GF-D8 (cell line): ENCODE measurements at places on chromosomes 13 and 19.

GRCh38 chr19:4414144-4414799 is 11.8 kb downstream of the CHAF1A start:
- no peak for DNase-seq

GRCh38 chr13:44365008-44365407 is 8.6 kb upstream of the SERP2 start:
- DNase-seq: no peak

GRCh38 chr19:51124729-51125128 is at the start of gene SIGLEC9:
Gene SIGLEC9, plus strand, starts transcription at chr19:51124906. Its CDS starts 69 bp downstream, at chr19:51124975.
- DNase-seq: no peak

- peak; percentile 23 for DNase-seq
Observed at GRCh38 chr19:9586764-9587163, 2.5 kb upstream of the ZNF121 start.

DNA sequence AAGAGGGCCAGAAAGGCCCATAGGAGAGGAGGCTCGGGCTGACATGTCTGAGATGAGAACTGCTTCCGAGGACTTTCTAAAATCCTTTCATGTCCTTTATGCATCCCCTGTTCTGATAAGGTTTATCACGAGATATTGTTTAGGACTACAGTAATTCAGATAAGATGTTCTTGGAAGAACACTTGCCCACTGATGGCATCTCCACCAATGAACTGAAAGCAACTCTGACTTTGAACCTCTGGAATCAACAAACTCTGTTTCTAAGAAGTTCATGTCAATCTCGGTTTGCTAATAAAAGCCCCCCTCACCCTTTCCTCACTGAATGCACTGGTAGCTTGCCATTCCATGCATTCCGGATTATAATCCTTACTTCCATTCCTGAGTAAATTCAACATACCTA is 90.9 kb downstream of the FGF9 start:
- no peak for DNase-seq

DNA sequence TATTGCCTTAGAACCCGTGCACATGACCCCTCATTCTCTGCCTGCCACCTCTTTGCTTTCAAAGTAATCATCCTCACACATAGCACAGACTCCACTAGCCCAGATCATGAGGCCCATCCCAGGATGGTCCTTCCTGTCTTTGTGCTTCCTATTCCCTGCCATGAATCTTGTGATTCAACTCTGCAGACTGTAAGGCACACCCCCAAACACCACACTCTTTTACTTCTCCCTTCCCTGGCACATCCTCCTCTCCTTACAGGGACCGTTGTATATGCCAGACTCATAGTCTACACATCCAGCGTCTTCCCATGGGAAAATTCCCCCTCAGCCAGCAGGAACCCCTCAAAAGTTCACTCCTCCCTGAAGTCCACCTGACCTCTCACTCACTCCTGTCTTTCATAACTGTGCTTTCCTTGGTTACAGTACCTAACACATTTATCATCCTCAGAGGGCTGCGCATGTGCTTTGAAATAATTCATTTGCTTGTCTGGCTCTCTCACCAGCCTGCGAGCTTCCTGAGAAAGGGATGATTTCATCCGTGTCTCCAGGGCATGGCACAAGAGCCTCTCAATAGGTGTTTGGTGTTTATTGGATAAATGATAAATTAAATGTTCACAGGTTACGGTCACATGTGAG is 26.8 kb upstream of the LRCH1 start:
- DNase-seq: no peak

DNA sequence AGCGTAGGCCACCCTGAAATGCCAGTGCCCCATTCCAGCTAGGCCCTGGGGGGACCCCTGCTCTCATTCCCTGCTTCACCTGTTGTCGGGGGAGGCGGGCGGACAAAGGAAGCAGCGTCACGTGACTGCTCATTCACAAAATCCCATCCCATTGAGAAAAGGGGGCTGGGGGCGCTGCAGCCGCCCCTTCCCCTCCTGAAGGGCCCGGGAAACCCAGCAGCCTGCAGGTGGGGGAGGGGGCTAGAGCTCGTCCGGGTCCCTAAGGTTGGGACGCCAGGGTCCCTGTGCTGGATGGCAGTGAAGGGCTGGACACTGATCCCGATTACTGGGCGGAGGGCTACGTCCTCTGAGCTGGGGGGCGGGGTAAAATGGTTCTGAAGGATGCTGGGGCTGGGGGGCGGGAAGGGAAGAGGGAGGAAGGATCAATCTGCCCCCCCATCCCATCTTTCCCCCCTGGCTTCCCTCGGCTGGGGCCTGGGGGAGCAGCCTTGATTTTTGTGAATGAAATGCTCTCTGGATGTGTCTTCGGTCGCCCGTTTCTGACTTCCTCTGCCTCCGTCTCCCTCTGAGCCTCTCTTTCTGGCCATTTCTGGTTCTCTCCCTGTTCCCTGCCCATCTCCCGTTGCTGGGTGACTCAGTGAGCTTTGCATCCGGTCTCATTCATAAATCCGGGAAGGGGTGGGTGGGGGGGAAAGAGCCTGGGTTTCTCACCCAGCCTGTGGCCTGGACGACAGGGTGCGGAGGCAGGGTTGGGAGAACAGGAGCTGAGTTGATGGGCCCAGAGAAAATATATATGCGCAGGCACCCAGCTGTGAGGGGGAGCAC is 816 bp downstream of the SPRED3 start:
- no peak for DNase-seq

DNA sequence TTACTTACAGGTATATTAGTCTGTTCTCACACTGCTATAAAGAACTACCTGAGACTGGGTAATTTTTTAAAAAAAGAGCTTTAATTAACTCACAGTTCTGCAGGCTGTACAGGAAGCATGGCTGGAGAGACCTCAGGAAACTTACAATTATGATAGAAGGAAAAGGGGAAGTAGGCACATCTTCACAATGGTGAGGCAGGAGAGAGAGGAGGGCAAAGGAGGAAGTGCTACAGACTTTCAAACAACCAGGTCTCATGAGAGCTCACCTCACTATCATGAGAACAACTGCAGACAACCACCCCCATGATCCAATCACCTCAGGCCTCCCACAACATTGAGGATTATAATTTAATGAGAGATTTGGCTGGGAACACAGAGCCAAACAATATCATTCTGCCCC is 511.7 kb downstream of the SLITRK6 start:
- peak; percentile 8 for DNase-seq

- DNase-seq: no peak
Observed at GRCh38 chr13:50592412-50593155, 250.9 kb downstream of the DLEU7 start.

- no peak for DNase-seq
Observed at GRCh38 chr13:39486758-39487157, 116.2 kb downstream of the LHFPL6 start.

GRCh38 chr13:98055623-98056022 is 87.3 kb upstream of the FARP1 start:
- no peak for DNase-seq

GRCh38 chr19:16070366-16070990 is 5.8 kb upstream of the TPM4 start:
- peak; percentile 47 for DNase-seq

- no peak for DNase-seq
Observed at GRCh38 chr13:26257049-26257448, 3.1 kb downstream of the CDK8 start.

- DNase-seq: no peak
Observed at GRCh38 chr19:16002406-16003384, 53.9 kb downstream of the OR10H4 start.
